MV-4-11 (cell line): ENCODE measurements at places on chromosomes 3 and 15.

- no peak for DNase-seq
Measured at GRCh38 chr3:152209060-152209459, 59.7 kb upstream of the MBNL1 start.

DNA sequence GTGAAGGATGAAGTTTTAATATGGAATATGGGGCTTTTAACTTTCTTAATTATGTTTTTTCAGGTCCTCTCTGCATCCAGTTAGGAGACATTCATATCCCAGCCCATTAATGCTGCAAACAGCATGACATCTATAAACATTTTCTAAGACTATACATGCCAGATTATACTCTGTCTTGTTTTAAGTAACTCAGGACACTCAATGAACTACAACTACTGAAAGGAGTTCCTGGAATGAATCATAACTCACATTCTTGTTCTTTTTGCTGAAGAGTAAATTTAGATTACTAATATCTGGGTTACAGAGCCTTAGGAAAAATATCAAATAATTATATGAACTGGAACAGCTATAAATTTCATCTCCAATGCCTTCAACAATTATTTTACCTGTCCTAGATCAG is 167.4 kb downstream of the STAG1 start:
- DNase-seq = no peak

DNA sequence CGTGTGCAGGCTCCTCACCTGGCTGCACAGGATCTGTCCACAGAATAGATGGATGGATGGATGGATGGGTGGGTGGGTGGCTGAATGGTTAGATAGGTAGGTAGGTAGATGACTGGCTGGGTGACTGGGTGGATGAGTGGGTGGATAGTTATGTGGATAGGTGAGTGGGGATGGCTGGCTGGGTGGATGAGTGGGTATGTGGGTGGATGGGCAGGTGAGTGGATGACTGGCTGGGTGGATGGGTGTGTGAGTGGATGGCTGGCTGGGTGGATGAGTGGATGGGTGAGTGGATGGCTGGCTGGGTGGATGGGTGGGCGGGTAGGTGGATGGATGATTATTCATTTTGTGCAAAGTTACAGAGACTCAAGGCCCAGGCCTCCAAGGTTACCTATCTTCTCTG is 172.9 kb upstream of the CTDSPL start:
- DNase-seq = no peak

DNA sequence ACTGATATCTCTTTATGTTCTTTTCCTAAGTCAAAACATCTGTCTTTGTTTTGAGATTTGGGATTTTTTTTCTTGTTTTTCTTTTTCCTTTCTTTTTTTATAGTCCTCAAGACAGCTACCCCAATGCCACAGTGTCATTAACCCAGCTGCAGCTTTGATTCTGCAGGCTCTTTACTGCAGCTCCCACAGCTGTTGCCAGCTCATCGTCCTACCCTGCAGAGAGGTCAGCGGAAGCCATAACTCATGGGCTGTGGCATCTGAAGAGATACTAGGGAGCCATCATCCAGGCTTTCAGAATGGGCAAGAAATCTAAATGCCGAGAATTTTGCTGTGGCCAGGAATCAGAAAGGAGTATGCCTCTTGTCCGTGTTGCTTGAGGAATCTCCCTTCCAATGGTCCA is 44.3 kb upstream of the SLC24A5 start:
- DNase-seq = no peak

DNA sequence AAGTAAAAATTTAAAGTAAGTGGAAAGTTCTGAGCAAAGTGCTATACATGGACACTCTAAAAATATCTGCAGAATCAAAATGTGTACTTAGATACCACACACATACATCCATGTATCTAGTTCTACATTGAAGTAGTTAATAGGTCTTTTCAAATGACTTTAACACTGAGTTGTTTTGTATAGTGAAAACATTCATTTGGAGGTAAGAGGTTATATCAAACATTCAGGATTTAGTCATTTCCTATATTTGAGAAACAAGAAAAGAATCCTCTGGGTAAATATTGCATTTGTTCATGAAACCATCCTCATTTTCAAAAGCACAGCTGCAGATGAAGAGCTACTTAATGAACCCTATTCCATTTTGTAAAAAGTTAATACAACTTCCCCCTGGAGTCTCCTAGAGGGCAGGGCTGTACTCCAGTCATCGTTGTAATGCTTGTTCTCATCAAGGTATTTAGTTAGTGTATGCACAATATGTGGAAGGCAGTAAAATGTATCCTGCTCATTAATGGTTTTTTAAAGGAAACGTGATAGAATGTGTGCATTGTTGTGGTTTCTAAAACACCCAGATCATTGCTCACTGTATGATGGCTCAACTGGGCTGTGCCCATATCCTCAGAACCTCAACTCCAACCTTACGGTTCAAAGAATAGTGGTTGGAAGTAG is 26.2 kb downstream of the ARPP21 start:
- DNase-seq = no peak

GRCh38 chr3:151895478-151896241 is 22.2 kb downstream of the SUCNR1 start:
- no peak for DNase-seq

DNA sequence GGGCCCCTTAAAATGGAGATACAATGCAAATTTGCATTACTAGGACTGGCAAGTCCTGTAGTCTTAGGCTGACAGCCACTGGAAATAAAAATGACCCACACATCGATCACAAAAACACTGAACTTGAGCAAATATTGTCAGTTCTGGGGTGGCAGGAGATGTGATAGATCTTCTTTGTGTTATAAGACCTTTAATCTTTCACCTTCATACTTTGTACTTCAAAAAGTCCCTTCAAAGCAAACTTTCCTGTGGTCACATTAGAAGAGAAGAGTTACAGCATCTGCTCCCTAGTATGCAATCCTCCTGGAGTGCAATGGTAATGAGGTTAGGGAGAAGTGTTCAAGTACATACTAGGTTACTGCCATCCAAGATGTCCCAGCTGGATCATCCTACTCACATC is 149.4 kb upstream of the KCNMB2 start:
- no peak for DNase-seq

DNA sequence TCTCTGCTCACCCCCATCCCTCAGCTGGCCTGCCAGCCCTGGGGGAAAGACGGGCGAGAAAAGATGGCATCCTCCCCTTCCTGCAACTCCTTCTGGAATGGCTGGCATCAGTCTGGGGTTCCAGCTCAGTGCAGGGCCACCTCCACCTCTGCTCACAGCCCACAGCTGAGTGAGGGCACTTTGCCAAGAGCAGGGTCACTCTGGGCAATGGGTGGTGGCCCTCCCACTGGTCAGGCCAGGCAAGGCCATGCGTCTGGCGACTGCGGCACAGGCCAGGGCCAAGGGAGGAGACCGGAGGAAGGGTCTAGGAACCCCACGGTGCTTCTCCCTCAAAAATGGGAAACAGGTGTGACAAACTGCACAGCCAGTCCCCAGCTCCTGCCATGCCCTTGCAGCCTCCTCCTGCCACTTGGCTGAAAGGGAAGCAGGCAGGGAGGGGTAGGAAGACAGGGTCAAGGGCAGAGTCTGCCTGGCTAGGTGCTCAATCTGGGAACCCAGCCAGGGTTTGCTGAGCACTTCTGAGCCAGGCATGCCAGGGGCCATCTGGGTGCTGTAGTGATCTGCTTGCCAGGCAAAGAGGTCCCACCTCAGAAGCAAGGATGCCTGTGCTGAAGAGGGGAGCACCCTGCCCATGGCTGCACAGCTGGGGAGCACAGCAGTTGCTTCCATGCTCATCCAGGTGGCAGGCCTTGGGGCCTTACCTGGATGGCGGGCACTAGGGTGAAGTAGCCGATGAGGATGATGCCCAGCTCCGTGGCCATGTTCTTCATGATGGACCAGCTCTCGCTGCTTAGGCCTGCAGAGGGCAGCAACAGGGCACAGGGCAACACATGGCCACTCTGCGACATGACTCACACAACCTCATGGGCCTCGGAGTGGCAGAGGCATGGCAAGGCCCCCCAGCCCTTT is 41.2 kb downstream of the PTPN23 start:
- DNase-seq = peak; percentile 49
